ENCODE measurements at places on chromosomes 7 and 10.

GRCh38 chr10:58269782-58270290 is 874 bp downstream of the CISD1 start:
- DNase-seq = no peak

GRCh38 chr10:45452743-45453452 is 78.9 kb downstream of the ALOX5 start:
- no peak for DNase-seq

GRCh38 chr7:104928721-104929400 is 85.1 kb upstream of the KMT2E start:
- DNase-seq = no peak

DNA sequence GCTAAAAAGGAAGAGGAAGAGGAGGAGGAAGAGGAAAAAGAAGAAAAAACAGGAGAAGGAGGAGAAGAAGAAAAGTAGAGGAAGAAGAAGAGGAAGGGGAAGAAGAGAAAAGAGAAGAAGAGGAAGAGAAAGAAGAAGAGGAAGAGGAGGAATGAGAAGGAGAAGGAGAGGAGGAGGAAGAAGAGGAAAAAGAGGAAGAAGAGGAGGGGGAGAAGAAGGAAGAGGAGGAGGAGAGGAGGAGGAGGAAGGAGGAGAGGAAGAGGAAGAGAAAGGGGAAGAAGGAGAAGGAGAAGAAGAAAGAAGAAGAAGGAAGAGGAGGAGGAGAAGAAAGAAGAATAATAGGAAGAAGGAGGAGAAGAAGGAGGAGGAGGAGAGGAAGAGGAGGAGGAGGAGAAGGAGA is 96.4 kb upstream of the GNA12 start:
- no peak for DNase-seq

GRCh38 chr7:45203936-45204445 is 46.4 kb downstream of the RAMP3 start:
- DNase-seq = no peak

DNA sequence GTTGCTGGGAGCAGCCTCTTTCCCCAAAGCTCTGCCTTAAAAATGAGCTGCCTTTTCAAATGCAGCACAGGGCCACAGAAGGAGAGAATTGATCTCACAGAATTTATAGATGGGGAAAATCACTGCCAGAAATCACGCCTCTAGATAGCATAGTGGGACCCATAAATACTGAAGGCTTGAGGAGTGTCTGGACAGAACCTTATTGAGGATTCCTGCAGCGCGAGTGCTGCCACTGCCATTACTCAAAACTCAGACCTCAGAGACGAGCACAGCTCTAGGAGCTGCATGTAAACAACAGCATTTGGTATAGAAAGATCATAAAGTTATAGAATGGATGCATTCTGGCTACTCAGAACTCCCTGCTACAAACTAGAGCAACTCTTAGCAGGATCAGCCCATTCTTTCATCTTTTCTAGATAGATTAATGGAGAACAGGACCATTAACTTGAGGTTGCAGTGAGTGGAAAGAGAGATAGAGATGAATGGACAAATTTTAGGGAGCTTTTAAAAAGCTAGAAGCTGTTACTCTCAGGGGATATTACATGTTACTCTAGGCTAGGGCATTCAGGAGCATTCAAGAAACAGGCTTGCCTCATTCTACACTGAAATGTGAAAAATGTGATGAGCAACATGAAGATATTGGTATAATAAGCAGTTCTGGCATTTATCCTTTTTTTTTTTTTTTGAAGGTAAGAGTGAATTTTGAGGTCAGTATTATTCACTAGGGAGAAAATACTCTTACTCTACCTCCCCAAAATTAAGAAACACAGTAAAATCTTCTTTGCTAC is 267.2 kb upstream of the SLC26A5 start:
- DNase-seq = no peak

DNA sequence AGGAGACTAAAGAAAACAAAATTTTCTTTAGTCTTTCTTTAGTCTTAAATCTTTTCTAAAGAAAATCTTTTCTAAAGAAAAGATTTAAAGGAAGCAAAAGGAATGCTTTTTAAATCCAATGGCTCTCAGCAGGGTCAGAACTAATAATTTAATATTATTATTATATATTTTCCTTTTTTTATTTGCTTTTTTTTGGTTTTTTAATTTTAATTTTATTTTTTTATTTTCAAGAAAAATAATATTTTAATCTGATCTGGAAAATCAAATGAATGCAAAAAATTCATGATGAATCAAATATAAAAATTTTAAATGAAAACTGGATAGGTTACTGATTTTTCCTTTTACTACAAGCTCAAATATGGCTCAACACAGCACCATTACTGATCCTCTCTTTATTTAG is 70.7 kb upstream of the HECW1 start:
- no peak for DNase-seq

DNA sequence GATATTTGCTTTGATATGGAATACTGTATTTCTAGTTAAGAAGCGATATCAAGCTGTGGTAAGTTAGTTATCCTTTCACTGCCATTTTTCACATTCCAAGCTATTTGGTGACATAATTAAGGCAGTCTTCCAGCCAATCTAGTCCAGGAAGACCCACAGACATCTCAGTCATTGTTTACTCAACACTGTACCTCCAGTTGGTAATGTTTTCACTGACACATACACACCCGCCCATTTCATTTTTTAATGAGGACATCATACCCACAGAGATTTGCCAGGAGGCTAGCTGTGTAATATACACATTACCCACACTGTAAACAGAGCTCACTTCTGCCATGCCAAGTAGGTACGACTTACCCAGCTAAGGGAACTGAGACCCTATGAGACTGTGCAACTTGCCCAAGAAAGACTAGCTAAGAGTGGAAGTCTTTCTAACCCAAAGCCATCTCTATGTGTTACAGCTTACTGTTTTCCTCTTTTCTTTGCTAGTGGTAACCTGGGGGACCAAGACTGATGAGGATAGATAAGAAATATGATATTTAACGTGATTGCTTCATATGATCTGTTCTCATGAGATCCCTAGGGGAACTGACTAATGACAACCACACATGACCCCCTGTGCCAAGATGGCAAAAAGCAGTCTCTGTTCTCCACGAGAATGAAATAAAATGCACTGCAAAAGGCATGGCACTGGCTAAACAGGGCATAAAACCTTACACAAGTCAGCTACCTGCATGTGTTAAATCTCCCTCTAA is 179.0 kb downstream of the DGKI start:
- no peak for DNase-seq

DNA sequence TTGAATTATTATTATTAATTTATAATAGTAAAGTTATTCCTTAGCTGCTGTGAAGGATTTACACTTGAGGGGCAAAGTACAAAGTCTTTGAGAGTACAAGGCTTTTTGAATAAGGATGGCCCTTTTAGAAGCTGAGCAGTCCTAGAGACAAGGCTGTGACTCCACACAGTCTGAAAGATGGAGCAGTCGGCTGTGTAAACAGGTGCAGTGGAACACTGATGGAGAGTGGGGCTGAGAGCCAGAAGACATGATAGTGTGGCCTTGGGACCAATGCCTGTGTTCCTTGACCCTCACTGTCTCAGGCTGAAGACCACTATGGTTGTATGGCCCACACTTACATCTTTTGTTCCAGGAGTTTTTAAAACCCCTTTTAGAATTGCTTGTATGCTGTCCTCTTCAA is 311.2 kb upstream of the PHF14 start:
- no peak for DNase-seq

DNA sequence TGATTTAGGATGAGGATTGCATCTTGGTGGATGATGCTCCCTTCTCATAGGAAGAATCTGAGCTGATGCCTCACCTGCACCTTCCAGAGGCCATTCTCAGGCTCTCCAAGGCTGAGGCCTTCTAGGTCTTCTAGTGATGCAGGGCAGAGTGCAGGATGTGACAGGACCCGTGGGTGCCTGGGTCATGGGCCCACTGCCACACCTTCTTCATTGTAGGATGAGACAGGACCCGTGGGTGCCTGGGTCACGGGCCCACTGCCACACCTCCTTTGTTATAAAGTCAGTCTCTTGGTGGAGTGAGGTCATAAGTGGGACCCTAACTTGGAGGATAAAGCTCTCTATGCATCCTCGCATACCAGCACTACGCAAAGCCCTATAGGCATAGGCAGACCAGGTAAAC is 109.9 kb upstream of the TCERG1L start:
- DNase-seq = no peak

GRCh38 chr7:134016223-134016941 is 110.8 kb upstream of the LRGUK start:
- no peak for DNase-seq

- no peak for DNase-seq
Observed at GRCh38 chr10:117374506-117375359, 507 bp downstream of the PDZD8 start.

DNA sequence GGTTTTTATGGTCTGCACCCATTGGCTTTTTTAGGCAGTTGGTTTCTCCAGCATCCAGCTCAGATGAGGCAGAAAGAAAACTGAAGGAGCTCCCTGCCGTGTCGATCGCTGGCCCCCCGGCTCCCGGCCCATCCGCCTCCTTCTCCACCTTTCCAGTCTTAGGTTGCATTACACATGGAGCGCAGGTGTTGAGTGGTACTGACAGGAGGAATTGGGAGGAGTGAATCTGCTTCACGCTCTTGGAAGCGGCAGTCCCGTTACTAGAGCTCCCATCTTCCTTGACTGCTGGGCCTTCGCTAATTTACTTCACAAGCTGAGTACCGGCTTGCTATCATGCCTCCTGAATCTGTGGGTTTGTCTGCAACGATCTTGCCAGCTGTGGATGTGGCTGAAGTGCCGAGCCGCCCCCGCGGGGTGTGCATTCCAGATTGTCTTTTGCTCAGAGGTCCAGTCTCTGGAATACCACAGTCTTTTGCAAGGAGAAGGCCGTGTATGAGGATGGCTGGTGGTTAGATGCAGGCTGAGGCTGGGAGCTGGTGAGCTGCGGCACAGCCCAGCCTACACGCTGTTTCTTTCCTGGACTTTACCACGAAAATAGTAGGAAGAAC is 17.1 kb downstream of the IQCE start:
- DNase-seq = no peak

GRCh38 chr7:158468181-158468580 is 119.4 kb downstream of the PTPRN2 start:
- DNase-seq = no peak

- no peak for DNase-seq
Observed at GRCh38 chr7:22627136-22627535, 99.9 kb upstream of the IL6 start.

DNA sequence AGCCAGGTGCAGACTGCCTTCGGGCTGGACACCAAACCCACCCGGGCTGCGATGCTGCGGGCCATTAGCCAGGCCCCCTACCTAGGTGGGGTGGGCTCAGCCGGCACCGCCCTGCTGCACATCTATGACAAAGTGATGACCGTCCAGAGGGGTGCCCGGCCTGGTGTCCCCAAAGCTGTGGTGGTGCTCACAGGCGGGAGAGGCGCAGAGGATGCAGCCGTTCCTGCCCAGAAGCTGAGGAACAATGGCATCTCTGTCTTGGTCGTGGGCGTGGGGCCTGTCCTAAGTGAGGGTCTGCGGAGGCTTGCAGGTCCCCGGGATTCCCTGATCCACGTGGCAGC is 50.0 kb downstream of the VWA2 start:
- no peak for DNase-seq

DNA sequence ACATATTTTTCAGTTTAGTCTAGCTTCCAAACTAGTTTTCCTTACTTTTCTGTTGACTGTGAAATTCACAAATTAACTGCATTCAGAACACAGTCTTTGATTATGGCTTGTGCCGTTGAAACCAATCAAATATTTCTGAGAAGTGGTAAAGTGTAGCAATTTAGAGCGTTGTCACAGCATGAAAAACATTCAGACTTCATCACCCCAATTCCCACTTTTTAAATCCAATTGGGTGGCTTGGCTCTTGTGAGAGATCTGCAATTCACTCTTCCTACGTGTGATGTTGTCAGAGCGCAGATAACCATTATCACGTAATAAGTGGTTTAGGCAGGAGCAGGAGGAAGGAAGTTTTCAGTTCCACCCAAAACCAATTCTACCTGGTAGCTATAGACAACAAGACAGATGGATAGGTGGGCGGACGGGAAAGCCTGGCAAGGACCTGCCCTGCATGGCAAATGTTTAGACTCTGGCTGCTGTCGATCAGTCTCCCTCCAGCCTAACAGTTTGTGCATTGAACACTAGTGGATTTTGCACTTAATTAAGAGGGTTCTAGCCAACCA is 8.9 kb downstream of the COBL start:
- no peak for DNase-seq

DNA sequence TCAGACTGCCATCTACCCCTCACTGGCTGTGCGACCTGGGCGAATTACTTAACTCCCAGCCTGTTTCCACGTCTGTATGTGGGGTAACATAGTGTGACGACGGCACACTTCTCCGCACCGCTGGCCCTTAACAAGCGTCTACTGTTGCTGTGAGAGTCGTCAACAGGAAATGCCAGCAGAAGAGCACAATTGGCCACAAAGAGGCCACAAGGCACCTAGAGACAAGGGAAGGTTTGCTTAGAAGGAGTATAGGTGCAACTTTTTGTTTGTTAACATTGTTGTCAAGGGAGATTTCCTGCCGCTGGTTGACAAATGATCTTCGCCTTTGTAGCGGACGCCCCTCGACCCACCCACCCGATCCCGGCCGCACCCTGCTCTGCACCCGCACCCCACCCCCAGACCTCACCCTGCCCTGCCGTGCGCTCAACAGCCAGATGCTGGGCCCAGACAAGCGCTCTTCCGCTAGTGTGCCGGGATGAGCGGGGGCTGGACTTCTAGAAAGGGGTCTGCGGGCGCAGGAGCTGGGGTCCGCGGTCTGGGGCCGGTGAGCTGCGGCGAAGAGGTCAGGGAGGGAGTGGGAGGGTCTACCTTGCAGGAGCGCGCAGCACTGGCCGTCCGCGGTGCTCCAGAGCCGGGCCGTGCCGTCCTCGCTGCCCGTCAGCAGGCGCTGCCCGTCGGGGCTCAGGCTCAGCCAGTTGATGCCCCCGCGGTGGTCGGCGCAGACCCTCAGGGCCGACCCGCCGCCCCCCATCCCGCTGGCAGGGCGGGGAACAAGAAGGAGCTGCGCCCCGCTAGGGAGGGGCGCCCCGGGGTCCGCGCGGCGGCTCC is 785 bp downstream of the WDR86 start:
- DNase-seq = no peak

- DNase-seq = no peak
Observed at GRCh38 chr10:78575400-78575799, 493.4 kb upstream of the ZMIZ1 start.

- no peak for DNase-seq
Observed at GRCh38 chr7:47358944-47359588, 222.8 kb downstream of the TNS3 start.

DNA sequence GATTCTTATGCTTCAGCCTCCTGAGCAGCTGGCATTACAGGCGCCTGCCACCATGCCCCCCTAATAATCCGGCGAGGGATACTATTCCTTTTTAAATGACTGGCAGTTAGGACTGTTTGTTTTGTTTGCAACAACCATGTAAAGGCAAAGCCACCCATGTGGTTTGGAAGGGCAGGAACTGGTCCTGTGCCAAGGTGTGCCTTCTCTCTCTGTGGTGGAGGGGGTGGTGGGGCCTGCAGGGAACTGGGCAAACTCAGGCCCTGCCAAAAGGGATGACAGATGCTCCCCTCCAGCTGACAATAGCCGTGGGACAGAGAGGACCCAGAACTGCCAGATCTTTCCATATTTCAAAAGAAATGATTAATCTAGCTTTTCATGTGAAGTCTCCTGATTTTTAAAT is 23.5 kb upstream of the WAPL start:
- DNase-seq = no peak

All from stimulated activated CD8-positive, alpha-beta memory T cell treated with anti-CD3 and anti-CD28 coated beads, Interleukin-7, amount 100 ng/mL, for 24 hours (primary cell).